CD4-positive, alpha-beta T cell treated with Interleukin-21 for 1 hour (primary cell): ENCODE measurements at places on chromosomes 4 and X.

DNA sequence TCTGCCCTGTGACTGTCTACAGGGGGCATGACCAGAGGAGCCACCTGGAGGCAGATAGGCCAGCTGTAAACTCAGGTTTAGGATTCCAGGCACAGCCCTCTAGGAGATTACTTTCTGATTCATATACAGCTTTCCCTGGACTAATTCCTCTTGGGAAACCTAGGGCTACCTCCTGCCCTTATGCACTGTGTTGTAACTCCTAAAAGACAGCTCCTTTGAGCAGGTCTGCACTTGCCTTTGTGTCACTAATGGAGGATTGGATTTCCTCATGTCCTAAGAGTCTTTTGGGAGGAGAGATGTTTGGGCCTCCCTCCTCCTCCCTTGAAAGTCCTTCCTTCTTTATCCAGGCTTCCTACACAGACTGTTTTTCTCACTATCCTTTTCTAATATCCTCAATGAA is 202.0 kb downstream of the PCDH19 start:
- no peak for DNase-seq

GRCh38 chr4:106681381-106681921 is 312.9 kb upstream of the GIMD1 start:
- DNase-seq, result no peak

DNA sequence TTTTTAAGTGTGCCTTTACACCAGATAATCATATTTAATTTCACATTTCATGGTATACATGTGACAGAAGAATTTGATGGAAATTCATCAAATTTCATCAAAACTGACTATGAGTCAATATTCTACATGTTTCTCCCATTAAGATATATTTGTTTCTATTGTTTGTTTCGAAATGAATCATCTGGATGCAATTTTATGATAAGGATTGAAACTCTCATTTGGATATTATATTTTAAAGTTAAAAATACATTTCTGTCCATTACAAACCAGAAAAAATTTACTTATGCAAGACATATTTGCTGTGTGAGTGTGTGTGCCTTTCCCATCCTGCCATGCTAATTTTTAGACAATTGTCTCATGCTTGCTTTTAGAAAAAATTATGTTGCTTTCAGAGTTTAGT is 52.2 kb downstream of the SULT1B1 start:
- no peak for DNase-seq

DNA sequence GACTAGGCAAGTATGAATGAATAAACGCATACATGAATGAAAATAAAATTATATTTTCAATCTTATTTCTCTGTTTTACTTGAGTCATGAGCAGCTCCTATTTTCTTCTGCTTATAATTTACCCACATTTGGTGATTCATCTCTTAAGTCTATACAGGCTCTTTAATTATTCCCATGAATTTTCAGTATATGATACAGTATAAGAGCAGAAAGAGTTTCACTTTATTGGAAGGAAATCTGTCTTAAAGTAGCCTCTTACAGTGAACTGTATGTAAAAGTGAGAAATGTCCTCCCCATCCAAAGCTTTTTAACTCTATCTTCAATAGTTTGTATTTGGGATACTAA is 50.8 kb downstream of the TMEM165 start:
- no peak for DNase-seq

DNA sequence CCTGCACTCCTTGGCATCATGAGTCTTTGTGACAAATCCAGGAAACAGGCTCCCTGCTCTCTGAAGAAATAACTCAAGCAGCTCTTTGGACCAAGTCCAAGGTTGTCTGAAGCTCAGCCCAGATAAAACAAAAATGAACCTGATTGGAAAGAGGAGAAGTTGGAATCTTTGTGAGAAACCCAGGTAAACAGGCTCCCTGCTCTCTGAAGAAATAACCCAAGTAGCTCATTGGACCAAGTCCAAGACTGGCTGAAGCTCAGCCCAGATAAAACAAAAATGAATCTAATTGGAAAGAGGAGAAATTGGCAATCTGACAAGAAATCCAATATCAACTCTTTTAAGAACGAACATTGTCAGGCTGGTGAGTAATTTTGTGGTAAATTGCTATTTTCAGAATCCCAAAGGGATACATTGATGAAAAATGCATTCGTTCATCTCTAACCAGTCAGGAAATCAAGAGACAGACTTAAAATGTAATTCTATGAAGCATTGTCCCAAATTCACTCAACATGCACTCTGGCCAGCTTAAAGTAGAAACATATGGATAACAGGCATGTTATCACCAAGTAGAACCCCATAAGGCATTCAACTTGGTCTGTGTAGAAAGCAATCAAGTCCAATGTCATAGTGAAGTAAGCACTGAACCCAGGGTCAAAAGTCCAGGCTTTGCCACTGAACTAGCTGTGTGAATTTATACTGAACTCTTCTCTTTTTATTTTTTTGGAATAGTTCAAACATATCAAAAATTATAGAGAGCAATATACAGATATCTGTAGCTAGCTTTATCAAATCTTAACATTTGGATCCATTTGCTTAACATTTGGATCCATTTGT is 16.8 kb upstream of the NFXL1 start:
- DNase-seq, result no peak

GRCh38 chr4:106852426-106852825 is 183.7 kb downstream of the DKK2 start:
- no peak for DNase-seq

DNA sequence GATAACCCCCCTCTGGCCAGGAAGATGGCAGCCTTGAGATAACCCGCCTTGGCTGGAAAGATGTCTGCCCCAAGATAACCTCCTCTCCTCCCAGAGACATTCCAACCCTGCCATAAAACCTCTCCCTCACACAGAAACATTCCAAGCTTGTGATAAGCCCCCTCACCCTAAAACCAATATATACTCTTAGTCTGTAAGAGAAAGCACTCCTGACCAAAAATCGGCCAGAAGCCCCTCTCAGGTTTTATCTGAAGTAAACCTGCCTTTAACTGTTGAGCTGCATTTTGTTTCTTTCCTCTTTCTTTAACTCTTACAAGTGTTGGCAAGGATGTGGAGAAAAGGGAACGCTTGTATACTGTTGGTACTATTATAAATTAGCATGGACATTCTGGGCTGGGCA is 8.5 kb downstream of the ERCC6L start:
- DNase-seq, result no peak

- DNase-seq, result no peak
Measured at GRCh38 chr4:84849051-84849640, 117.3 kb downstream of the WDFY3 start.

GRCh38 chrX:19564606-19565005 is 49.3 kb upstream of the MAP3K15 start:
- no peak for DNase-seq

DNA sequence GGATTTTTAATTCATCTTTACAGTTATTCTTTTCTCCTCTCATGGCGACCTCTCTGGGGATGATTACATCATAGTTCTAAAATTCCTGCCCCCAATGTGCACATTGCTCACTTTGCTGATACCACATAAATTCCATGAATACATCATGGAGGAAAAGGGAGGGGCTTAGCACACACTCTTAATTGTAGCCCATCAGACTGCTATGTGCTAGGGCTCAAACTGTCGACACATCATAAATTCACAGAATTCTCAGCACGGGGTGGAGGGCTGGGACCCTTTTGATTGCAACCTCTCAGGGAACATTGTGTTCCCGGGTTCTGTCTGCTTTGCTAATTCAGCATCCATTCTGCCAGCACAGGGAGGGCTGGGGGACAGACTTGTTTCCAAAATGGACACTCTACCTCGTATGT is 592.9 kb downstream of the BCOR start:
- DNase-seq, result no peak

GRCh38 chr4:169811476-169811875 is 53.7 kb upstream of the HPF1 start:
- DNase-seq, result no peak

GRCh38 chr4:7031558-7032449 is 11.4 kb upstream of the TADA2B start:
- no peak for DNase-seq

GRCh38 chr4:7854697-7855370 is 84.8 kb downstream of the AFAP1 start:
- peak; percentile 90 for DNase-seq

DNA sequence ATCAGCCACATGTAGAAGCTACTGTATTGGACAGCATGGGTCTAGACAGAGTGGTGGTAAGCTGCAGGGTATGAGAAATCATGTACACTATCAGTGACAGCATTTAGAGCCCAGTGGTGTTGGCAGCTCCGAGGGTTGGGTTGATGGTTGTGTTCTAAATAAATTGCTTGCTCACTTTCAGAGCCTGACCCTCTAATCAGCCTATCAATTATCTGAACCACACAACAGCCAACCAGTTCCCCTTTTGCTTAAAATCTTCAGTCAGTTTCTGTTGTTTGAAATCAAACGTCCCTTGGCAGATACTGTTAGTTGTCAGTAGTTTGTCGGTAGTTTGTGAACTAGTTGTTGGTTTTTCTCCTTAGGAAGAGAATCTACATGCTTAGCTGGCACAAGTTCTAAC is 99.8 kb upstream of the RAI2 start:
- no peak for DNase-seq

DNA sequence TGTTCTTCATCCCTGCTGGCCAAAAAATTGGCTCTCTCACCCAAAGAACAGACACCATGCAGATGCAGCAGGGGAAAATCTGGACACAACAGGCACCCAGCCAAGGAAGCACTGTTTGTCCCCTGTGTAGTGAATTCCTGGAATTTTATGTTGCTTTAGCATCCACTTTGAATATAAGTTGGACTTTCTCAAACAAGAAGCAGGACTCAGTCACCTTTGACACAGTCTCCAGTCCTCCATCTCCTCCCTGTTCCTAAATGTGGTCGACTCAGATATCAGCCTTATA is 11.8 kb downstream of the ZNF182 start:
- DNase-seq, result no peak

DNA sequence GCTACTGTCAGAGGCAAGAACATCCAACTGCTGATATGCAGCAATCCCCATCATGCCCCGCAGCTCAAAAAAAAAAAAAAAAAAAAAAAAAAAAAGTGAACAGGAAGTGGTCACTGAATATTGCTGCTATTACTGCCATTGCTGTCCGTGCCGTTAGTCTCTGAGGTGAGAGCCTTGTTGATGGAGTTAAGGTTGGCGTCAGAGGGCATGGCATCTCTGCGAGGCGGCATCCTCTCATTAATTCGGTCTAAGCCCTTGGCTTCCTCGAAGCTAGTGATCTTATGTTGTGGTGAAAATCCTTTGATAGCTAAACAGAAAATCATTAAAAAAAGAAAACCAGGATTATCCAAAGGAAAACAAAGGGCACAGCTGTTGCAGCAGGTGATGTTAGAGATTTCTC is 321.6 kb downstream of the PPP3CA start:
- peak; percentile 9 for DNase-seq

DNA sequence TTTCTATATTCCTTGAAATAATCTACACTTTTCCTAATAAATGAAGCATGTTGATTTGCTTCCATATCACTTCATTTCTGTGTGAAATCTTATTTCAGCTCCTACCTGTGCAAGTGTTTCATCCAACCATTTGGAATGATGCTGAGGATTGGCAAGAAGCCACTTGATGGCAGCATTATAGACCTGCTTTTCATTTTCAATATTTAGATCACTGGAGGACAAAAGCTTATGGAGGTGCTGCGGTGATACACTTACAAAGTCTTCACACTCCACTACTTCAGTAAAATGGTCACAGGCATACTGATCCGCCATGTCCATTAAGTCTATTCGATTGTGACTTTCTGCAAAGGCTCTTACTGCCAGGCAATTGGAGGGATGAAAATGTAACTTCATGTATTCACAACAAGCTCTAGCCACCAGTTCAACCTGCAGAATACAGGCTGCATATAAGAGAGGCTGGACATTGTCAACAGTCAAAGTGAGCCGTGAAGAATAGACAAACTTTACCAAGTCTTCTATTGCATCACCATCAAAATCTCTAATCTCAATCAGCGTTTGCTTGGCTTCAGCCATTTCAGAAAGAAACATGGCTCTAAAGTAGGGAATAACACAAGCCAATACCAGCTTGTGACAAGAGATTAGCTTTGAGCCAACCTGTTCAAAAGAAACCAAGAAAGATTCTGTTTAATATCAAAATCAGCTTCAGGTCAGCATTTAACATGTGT is 35.1 kb downstream of the KLHL8 start:
- DNase-seq, result no peak

GRCh38 chrX:18098763-18099162 is 121.9 kb downstream of the BEND2 start:
- DNase-seq, result no peak

GRCh38 chr4:31089815-31090214 is 369.6 kb downstream of the PCDH7 start:
- DNase-seq, result no peak

- no peak for DNase-seq
Measured at GRCh38 chrX:38896724-38897298, 95.6 kb downstream of the MID1IP1 start.

GRCh38 chrX:19532709-19533108 is 17.4 kb upstream of the MAP3K15 start:
- no peak for DNase-seq

GRCh38 chr4:83569429-83569828 is 33.5 kb downstream of the GPAT3 start:
- no peak for DNase-seq

GRCh38 chrX:111778591-111778990 is 97.4 kb upstream of the TRPC5OS start:
- no peak for DNase-seq

GRCh38 chr4:154560419-154560801 is 2.4 kb upstream of the FGB start:
- no peak for DNase-seq

GRCh38 chr4:126479709-126480108 is 1153.0 kb upstream of the INTU start:
- no peak for DNase-seq

GRCh38 chr4:2962614-2963174 is 512 bp downstream of the NOP14 start:
- no peak for DNase-seq

DNA sequence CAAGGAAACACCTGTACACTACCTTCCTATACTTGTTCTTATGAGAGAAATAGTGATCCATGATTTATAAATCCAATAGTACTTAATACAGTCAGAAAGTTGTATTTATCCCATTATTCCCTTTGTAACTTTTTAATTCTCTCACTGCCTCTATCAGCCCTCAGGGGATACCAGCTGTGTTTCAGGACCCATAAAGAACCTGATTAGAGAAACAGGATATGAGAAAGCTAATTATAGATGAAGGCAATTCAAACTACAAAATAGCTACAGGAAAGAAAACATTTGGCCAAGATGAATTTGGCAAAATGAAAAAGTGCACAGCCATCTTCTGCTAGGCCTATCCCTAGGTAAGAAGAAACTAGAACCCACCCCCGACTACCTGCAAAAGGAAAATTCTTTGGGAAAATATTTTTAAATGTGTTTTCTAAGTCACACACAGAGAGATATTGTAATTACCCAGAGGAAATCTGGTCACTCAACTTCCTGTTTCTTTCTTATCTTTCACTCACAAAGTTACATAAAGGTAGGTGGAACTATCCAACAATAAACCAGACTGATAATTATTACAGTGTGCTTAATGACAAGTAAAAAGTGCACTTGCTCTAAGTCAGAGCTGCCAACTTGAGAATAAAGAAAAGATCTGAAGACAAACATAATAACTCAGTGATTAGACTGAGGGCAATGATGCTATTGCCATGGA is 836.5 kb upstream of the HTR2C start:
- no peak for DNase-seq

GRCh38 chrX:125651426-125651825 is 331.8 kb downstream of the TEX13C start:
- DNase-seq, result no peak

GRCh38 chr4:79338148-79338547 is 12.3 kb upstream of the NAA11 start:
- no peak for DNase-seq

GRCh38 chr4:143186212-143186611 is 1.5 kb downstream of the USP38 start:
- no peak for DNase-seq
